ENCODE measurements at places on chromosomes 7 and 10.

- no peak for DNase-seq
Measured at GRCh38 chr10:71706216-71707121, 13.1 kb downstream of the C10orf105 start.

DNA sequence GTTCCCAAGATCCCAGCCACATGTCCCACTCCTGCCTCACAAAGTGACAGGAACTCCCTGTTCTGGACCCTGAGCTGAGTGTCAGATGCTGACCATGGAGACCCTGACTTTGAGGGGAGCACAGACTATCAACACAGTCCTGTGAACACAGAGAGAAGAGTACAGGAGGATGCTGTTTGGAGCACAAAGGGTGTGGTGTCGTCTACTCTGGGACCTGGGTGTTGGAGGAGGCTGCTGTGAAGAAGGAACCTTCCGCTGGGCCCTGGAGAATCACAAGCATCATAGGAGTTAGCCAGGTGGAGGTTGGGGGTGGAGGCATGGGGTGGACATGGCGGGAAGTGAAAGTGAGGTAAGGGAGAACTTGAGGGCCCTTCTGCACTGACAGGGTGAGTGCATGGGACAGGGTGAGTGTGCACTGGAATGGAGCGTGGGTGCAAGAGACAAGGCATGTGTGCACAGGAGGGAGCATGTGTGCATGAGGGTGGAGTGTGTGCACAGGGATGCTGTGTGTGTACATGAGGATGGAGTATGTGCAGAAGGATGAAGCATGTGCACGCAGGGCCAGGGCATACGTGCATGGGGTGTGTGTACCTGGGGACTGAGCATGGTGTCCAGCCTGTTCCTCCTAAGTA is 70.7 kb upstream of the ANTXRL start:
- no peak for DNase-seq

DNA sequence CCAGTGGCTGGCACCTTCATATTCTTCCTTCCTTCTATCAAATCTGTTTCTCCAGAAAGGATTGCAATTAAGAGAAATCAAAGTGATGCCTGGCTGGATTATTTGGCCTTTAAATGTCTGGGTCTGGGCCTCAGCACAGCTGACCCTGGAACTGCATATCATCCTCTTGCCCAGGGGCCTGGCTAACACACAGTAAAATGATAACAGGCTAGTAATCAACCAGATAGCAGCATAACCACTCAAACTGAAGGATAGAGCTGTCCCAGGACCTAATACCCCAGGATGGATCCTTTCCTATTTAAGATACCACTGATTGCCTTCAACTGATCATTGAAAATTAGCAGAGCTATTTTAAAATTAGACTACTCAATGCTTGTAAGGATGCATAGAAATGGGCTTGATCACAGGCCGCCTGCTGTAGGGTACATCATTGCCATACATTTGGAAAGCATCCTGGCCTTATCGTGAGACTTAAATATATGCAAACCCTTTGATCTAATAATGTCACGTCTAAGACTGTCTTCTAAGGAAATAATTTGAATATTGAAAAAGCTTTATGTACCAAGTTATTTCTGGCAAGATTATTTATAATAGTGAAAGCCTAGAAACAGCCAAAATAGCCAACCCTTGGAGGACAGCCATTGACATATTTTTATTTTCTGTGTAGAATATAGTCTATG is 144.0 kb upstream of the CHST15 start:
- DNase-seq: no peak

DNA sequence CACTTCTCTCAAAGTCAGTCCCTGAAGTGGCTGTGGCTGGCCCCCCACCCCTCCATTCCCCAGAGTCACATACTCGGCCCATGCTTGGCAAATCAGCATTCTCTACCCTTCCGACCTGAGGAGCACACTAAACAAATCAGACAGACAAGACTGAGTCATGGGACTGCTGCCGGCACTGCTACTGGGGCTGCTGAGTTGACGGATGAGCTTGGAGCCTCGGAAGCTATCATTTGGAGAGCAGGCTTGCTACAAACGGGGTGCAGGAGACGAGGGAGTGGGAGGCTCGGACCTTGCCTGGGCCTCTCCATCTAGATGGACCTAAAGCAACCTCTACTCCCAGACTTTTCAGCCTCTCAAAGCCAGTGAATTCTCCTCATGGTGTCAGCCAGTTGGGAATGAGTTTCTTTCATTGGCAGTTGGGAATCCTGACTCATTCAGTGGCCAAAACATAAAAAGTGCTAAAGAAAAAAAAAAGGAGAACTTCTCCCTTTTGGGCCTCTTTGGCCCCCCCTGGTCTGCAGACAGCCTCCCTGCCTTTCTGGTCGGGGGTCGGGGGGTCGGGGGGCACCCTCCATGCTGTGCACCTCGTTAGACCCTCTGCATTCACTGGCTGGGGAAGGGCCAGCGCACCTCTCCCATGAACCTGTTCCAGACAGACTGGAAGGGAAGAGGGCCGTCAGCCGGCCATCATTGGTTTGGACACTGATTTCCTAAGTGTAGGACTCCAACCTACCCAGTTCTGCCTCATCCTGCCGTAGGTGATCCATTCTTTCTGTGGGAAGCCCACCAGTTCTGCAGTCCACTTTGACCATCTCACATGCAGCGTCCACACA is 52.3 kb upstream of the COL13A1 start:
- no peak for DNase-seq

Measured in NCI-H1417 treated with DMSO at 0.1 percent for 48 hours (cell line).